ENCODE measurements at places on chromosomes 13 and 19.

GRCh38 chr13:71838842-71839241, 28.2 kb downstream of the DACH1 start:
- DNase-seq, result no peak
- no peaks in the 10 kb centered on the region for H3K4me1 ChIP-seq
- no peak overlapping the region for H3K4me3 ChIP-seq
- no peak overlapping the region for H3K27ac ChIP-seq
- no peaks in the 10 kb centered on the region for H3K27me3 ChIP-seq

DNA sequence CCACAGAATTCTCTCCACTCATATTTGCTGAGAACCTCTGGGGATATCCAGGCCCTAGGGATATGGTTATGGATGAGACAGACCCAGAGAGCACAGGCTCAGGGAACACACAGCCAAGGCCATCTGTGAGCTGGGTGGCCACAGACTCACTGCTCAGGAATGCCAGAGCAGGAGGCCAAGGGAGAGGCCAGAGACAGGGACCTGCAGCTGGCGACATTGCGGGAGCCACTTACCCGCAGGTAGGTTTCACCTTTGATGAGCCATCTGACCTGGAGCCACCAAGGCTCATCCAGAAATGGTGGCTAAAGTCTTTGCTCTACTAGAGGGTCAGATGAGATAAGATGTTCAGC, 29.4 kb downstream of the CCNE1 start:
- no peak overlapping the region for H3K27ac ChIP-seq
- no peaks in the 10 kb centered on the region for H3K36me3 ChIP-seq
- no peak overlapping the region for H3K4me3 ChIP-seq

DNA sequence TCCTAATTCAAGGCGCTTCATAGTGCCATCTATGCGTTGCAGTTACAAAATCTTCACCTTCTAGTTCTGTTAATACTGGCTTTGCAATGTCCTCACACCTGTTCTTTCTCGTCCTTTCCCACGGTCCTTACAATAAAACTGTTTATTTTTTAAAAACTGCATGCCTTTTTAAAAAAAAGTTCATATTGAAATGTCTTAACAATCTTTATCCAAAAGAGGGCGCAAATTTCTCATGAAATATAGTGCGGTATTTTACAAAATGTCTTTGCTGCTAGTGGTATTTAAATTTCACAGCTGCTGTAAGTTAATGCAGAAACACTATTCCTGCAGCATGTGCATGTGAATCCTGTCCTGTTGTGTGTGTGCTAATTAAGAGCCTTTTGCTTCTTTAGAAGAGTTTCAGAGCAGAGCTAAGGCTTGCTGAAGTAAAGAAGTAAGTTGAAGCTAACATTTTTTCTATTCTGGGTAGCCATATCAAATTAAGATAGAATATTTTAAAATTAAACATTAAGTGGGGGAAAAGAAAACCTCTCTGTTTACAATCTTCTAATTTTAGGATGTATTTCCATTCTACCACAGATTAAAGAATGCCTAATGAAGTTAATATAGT, 15.8 kb upstream of the CLDN10 start:
- no peaks in the 10 kb centered on the region for H3K36me3 ChIP-seq
- DNase-seq, result no peak
- H3K4me1 ChIP-seq, result no peaks in the 10 kb centered on the region
- H3K27ac ChIP-seq, result no peak overlapping the region
- no peak overlapping the region for H3K4me3 ChIP-seq

DNA sequence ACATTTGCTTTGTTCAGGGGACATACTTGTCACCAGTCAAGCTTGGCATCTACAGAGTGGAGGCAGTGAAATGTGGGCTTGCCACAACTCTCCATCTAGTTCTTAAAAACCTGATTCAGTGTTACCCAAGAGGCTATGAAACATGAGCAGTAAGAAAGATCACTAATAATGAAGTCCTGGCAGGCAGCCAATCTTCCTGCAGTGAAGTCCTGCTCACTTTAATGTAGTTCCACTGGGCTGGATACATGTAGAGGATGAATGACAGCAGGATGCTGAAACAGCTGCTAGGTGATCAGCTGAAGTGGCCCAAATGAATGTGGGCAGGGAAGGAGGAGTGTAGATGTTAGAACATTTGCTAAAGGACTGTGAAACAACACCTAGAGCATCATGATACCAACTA, 1213.1 kb downstream of the OLFM4 start:
- H3K4me3 ChIP-seq, result no peak overlapping the region
- no peaks in the 10 kb centered on the region for H3K27me3 ChIP-seq
- H3K27ac ChIP-seq, result no peak overlapping the region
- no peaks in the 10 kb centered on the region for H3K4me1 ChIP-seq
- no peak for DNase-seq

DNA sequence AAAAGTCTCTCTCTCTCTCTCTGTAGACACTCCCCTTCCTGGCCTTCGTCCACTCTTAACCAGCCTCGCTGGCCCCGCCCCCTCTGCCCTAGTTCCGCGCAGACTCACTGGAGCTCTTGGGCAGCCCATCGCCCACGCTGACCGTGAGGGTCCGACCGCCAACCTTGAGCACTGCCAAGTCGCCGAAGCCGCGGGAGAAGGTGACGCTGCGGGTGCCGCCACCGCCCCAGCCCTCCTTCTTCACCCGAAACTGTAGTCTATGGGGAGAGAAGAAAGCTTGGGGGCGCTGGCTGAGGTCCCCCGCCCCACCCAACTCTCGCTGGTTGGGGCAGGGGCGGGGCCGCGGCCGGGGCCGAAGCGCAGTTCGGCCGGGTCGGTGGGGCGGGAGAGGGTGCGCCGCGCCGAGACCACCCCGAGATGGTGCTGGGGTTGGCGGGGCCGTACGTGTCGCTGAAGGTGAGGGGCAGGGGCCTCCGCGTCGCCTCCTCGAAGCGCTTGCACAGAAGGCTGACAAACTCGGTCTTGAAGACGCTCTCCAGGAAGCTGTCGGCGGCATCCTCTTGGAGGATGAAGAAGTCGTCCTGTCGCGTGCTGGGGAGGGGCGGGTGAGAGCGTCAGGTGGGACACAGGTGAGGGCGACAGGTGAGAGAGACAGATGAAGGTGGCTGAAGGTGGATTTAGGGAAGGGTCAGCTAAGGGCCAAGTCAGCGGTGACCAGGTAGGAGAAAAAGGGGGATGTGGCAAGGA, 12.6 kb upstream of the ZNF414 start:
- no peaks in the 10 kb centered on the region for H3K27me3 ChIP-seq
- peak; percentile 77 for DNase-seq
- H3K4me1 ChIP-seq, result 0 out of 2 replicates have a peak, but pooled peaks cover 5% of the 10 kb centered on the region
- no peak overlapping the region for H3K27ac ChIP-seq

DNA sequence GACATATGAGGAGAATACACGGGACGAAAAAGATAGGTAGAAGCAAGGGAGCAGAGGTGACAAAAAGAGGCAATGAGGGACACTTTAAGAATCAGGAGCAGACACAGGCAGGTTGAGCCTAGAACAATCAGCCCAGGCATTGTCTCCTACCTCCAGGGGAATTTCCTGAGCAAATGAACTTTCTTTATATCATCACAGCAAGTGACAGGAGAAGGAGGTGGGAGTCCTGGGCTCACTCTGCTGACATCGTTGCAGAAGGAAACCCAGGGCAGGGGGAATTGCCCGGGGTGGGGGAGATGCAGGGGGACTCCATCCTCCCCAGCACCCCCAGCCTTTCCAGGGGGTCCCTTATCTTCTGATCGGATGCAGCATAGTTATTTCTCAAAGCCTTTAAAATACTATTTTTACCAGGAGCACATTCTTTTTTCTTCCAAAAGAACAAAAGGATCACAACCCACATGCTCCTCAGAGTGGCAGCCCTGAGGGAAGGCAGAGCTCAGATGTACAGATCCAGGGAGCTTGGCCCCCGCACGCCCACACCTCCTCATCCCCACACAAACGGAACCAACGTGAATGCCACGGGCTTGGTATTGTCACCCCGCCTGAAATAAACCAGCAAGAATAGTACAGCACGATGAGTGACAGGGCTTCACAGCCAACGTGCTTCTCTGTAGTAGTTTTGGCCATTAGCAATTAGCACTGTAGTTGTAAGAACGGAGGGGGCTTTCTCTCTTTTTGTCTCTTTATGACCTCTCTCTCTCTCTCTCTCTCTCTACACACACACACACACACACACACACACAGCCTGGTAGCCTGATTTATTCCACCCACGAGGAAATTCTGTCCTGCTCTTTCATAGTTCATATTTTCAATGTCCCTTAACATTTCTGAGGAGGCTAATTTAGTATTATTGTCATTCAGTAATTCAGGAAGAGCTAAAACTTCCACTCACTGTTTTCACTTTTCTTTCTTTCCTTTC, 169.5 kb upstream of the UBL3 start:
- no peak for DNase-seq
- no peaks in the 10 kb centered on the region for H3K36me3 ChIP-seq
- no peaks in the 10 kb centered on the region for H3K27me3 ChIP-seq

GRCh38 chr13:57865600-57866294, 234.2 kb downstream of the PCDH17 start:
- no peaks in the 10 kb centered on the region for H3K4me1 ChIP-seq
- no peaks in the 10 kb centered on the region for H3K27me3 ChIP-seq
- H3K27ac ChIP-seq, result no peak overlapping the region
- H3K36me3 ChIP-seq, result no peaks in the 10 kb centered on the region

DNA sequence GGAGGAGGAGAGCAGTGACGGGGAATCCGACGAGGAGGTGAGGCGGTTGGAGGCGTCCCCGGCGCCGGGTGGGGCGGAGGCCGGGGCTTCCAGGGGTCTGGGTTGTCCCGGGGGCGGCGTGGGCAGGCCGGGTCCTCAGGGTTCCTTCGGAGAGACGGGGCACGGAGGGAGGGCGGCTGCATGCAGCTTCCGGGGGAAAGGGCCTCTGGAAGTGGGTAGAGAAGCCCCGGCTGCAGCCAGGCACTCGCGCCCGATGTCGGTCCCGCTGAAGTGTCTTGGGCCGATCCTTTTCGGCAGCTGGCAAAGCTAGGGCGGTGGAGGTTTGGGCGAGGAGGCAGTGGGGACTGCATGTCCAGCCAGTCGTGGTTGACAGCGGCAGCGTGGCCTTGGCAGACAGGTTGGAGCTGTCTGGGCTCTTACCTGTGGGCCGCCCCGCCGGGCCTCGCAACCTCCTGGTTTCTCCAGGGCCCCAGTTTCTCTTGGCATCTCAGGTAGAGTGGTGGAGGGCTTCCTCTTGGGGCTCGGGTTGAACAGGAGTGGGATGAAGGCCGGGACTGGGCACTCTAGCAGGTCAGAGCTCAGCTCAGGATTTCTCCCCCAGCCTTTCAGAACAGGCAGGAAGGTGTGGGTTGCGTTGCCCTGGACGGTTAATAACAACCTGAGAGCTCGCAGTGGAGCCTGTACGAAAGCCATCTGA, 690 bp downstream of the KMT2B start:
- H3K27me3 ChIP-seq, result no peaks in the 10 kb centered on the region
- H3K4me3 ChIP-seq, result peak overlapping the region; percentile 89
- H3K4me1 ChIP-seq, result peaks cover 8% of the 10 kb centered on the region
- DNase-seq, result no peak
- no peak overlapping the region for H3K27ac ChIP-seq
- peaks cover 26% of the 10 kb centered on the region for H3K36me3 ChIP-seq

GRCh38 chr13:77459592-77459991, 75.9 kb upstream of the SCEL start:
- no peaks in the 10 kb centered on the region for H3K4me1 ChIP-seq
- no peak overlapping the region for H3K27ac ChIP-seq
- no peak for DNase-seq
- H3K36me3 ChIP-seq, result no peaks in the 10 kb centered on the region
- H3K4me3 ChIP-seq, result no peak overlapping the region
- H3K27me3 ChIP-seq, result no peaks in the 10 kb centered on the region

GRCh38 chr19:14804765-14805164, 26.4 kb upstream of the ADGRE2 start:
- H3K27ac ChIP-seq, result no peak overlapping the region
- no peaks in the 10 kb centered on the region for H3K4me1 ChIP-seq
- H3K27me3 ChIP-seq, result no peaks in the 10 kb centered on the region
- H3K4me3 ChIP-seq, result no peak overlapping the region
- no peaks in the 10 kb centered on the region for H3K36me3 ChIP-seq

GRCh38 chr19:16262618-16263017, 62.0 kb upstream of the KLF2 start:
- no peak for DNase-seq
- H3K4me3 ChIP-seq, result no peak overlapping the region
- no peak overlapping the region for H3K27ac ChIP-seq
- no peaks in the 10 kb centered on the region for H3K4me1 ChIP-seq

GRCh38 chr13:34085204-34085603, 267.3 kb downstream of the RFC3 start:
- no peaks in the 10 kb centered on the region for H3K27me3 ChIP-seq
- H3K36me3 ChIP-seq, result no peaks in the 10 kb centered on the region
- DNase-seq, result no peak
- H3K27ac ChIP-seq, result no peak overlapping the region
- no peaks in the 10 kb centered on the region for H3K4me1 ChIP-seq

GRCh38 chr13:79918620-79919019, 422.3 kb downstream of the SPRY2 start:
- no peak overlapping the region for H3K27ac ChIP-seq
- DNase-seq, result no peak

- DNase-seq, result no peak
- H3K4me3 ChIP-seq, result no peak overlapping the region
- H3K36me3 ChIP-seq, result no peaks in the 10 kb centered on the region
- H3K27me3 ChIP-seq, result no peaks in the 10 kb centered on the region
- no peak overlapping the region for H3K27ac ChIP-seq
Observed at GRCh38 chr13:98650396-98651107, 73.6 kb upstream of the STK24 start.

DNA sequence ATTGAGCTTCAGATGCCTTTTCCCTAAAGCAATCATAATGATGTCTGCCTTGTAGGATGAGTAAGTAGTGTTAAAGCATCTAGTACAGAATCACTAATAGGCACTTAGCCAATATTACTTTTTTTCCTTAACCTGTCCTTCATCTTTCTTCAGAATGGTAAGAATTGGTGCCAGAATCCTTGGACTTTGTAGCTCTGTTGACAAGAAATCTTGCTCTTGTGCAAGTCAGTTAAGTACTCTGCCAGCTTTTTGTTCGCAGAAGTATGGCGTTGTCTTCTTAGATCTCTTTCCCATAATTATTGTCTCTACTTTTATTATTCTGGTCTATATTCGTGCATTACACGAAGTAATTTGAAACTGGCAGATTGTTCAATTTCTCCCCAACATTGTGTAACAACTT, 554.5 kb downstream of the PCDH9 start:
- H3K27ac ChIP-seq, result no peak overlapping the region
- H3K36me3 ChIP-seq, result no peaks in the 10 kb centered on the region
- DNase-seq, result no peak

GRCh38 chr13:41780715-41781706, 179.9 kb downstream of the VWA8 start:
- DNase-seq, result no peak
- no peaks in the 10 kb centered on the region for H3K27me3 ChIP-seq
- H3K27ac ChIP-seq, result no peak overlapping the region
- no peak overlapping the region for H3K4me3 ChIP-seq
- H3K4me1 ChIP-seq, result no peaks in the 10 kb centered on the region

All from iPS DF 6.9 (cell line).